SW 1271 (cell line): ENCODE measurements at places on chromosomes 3 and 15.

- DNase-seq = no peak
Measured at GRCh38 chr3:194364652-194365434, 4.7 kb downstream of the LRRC15 start.

- DNase-seq = no peak
Measured at GRCh38 chr3:151383956-151384355, 597 bp downstream of the P2RY12 start.

DNA sequence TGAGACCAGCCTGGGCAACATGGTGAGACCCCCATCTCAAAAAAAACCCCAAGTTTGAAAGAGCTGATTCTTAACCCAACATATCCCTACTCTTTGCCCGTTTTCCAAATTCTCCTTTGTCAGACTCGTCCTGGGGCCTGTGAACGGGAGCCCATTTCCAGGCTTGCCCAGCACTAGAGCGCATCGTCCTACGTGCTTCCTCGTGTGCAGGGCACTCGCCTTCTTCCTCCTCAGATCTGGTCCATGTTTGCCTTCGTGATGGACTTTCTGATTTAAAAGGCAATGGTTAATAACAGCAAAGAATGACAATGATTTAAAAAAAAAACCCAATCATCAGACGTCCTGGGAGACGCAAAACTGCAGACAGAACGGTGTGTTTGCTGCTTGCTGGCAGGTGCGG is 10.1 kb downstream of the MELTF start:
- no peak for DNase-seq

DNA sequence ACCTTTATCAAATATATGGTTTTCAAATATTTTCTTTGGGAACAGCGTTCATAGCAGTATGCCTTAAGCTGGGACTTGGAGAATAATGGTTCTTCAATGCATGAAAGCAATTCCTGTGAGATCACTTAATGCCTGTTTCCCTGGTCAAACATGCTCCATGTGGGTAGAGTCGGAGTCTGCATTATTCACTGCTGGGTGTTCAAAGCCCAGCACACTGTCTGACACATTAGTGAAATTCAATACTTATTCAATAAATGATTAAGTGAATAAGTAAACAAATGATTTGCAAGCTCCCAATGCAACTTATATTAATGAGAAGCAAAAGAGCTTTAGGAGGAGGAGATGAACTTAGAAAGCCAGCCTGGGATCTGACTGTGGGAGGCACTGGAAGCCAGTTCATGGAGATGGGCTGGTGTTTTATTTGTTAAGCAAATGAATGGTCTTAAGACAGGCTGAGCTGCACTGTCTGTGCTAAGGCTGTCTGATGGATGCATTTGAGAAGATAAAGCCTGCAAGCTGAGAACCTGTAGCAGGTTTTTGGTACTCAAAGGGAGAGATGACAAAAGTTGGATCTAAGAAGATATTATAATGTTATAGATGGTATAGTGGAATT is 490.8 kb downstream of the MCTP2 start:
- no peak for DNase-seq

GRCh38 chr3:155285936-155286335 is 7.5 kb downstream of the STRIT1 start:
- no peak for DNase-seq

- DNase-seq = no peak
Measured at GRCh38 chr15:50050986-50051743, 67.9 kb downstream of the ATP8B4 start.

- DNase-seq = no peak
Measured at GRCh38 chr3:109131276-109131675, 5.2 kb upstream of the C3orf85 start.

DNA sequence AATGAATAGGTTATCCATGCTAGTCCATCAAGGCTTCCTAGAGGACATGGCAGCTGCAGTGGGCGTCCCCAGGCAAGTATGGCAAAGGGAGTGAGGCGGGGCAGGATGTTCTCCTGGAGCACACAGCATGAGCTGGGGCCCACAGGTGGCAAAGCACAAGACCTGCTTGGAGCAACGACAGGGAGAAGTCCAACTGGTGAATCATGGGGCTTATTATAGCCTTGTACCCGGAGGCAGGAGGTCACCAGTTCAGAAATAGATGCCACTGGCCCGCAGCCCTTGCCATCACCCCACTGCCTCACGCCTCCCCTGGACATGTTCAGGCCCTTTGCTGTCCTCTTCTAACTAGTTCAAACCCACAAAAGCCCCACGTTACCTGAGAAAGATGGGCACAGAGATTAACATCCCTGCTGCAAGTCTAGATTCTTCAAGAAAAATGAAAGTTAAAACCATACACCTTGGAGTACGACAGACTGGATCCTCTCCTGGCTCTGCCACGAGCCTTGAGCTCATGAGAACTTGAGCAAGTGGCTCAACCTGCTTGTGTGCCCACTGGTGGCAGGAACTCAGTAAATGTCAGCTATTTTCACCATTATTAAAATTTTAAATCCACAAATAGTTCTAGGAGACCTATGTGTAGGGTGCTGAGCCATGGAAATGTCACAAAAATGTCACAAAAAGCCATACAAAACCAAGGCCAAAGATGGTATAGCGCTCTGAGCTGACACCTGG is 1.8 kb upstream of the SRGAP3 start:
- DNase-seq = no peak

- DNase-seq = no peak
Measured at GRCh38 chr3:136903899-136904298, 41.9 kb downstream of the NCK1 start.

- no peak for DNase-seq
Measured at GRCh38 chr3:168336276-168336675, 240.6 kb upstream of the GOLIM4 start.

DNA sequence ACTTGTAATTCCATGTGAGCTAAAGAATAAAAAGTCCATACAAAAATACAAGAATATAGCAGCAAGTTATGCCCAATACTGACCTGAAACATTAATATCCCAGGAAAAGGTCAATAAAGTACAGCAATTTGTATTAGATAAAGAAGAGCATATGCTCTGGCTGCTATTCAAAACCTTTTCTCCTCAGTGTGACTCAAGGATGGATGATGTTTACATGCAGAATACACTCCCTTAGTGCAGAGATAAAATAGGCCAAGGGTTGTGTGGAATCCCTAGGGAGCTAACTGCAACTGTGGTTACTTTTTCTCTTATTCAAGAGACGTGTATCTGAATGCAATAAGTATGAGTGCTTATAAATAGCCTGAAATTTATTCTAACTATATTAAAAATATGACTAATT is 78.7 kb downstream of the SLC9A9 start:
- DNase-seq = no peak
